Thymus (tissue), 14 donors: ENCODE measurements at places on chromosomes 2 and 18.

GRCh38 chr2:210072922-210073509 lies 70.6 kb downstream of the RPE start:
- no peaks in the 10 kb centered on the region for H3K4me1 ChIP-seq
- DNase-seq, result no peak
- no peaks in the 10 kb centered on the region for H3K27me3 ChIP-seq
- peaks cover 16% of the 10 kb centered on the region for H3K36me3 ChIP-seq
- no peak overlapping the region for H3K4me3 ChIP-seq
- no peak overlapping the region for H3K27ac ChIP-seq

GRCh38 chr18:73235921-73236320 lies 368.1 kb upstream of the NETO1 start:
- no peak overlapping the region for H3K4me3 ChIP-seq
- H3K36me3 ChIP-seq, result no peaks in the 10 kb centered on the region
- DNase-seq, result no peak
- H3K27ac ChIP-seq, result no peak overlapping the region
- no peaks in the 10 kb centered on the region for H3K4me1 ChIP-seq

DNA sequence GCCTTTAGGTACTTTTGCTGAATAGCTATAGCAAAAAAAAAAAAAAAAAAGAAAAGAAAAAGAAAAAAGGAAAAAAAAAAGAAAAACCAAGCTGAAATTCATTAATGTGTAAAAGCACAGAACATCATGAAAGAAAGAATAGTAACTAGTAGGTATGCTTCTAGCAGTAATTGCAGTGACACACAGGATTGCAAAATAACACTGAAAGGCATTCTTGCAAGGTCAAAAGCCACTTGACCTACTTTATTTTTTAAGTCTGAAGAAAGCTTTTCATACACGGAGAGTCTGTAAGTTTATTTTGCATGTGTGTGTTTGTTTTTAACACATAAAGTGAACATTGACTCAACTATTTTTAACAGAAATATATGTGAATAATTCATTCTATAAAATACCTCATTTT lies 54.4 kb downstream of the DOK6 start:
- H3K4me1 ChIP-seq, result no peaks in the 10 kb centered on the region
- no peaks in the 10 kb centered on the region for H3K27me3 ChIP-seq
- no peaks in the 10 kb centered on the region for H3K36me3 ChIP-seq
- no peak for DNase-seq

DNA sequence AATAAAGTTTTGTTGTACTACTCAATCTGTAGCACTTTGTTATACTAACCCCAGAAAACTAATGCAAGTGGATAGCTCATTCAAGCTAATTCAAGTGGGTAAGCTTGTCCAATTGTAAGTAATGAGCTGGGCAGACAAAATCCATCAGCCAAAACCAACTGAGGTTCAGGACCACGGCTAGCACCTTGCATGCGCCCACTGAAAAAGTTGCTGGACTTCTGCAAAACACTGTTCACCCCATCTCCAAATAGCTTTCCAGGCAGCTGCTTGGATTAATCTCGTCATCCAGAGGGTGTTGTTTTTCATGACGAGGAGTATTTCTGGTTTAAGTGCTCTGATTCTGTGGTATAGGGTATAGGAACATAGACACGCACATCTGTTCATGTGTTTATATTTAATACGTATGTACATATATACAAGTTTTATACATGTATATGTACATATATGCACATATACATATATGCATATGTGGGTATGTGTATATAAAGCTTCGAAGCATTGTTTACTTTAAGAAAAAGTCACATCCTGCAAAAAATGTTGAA lies 307.5 kb downstream of the GALR1 start:
- H3K36me3 ChIP-seq, result no peaks in the 10 kb centered on the region
- no peak for DNase-seq
- H3K4me3 ChIP-seq, result no peak overlapping the region
- H3K4me1 ChIP-seq, result no peaks in the 10 kb centered on the region
- H3K27ac ChIP-seq, result no peak overlapping the region

DNA sequence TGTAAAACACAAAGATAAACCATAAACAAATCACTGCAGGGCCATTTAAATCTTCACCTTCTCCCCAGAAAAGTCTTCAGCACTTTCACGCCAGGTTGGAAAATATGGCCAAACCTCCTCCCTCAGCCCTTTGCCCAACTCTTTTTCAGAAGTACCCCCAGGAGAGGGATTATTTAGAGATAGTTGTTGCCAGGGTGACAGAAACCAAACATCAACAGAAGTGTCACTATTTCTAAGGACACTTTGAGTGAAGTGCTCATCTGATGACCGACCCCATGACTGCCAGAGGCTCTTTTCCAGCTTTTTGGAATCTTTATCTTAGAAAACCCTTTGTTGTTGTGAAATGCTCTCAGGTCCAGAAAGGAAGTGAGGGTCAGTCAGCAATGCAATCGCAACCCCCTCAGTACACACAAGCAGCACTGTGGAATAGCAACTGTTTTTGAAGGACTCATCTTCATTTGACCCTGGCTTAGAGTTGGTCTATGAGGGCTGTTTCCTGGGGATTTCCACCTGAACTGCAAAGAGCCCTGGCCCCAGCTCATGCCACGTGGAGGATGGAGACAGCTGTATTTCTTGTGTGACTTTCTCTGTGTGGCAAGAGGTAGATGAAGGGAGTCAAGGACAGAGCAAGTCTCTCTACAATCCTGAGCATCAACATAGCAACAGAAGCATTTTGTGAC lies 114.0 kb upstream of the STON1 start:
- H3K4me1 ChIP-seq, result peaks cover 25% of the 10 kb centered on the region
- H3K27me3 ChIP-seq, result no peaks in the 10 kb centered on the region
- H3K27ac ChIP-seq, result no peak overlapping the region
- no peak overlapping the region for H3K4me3 ChIP-seq

DNA sequence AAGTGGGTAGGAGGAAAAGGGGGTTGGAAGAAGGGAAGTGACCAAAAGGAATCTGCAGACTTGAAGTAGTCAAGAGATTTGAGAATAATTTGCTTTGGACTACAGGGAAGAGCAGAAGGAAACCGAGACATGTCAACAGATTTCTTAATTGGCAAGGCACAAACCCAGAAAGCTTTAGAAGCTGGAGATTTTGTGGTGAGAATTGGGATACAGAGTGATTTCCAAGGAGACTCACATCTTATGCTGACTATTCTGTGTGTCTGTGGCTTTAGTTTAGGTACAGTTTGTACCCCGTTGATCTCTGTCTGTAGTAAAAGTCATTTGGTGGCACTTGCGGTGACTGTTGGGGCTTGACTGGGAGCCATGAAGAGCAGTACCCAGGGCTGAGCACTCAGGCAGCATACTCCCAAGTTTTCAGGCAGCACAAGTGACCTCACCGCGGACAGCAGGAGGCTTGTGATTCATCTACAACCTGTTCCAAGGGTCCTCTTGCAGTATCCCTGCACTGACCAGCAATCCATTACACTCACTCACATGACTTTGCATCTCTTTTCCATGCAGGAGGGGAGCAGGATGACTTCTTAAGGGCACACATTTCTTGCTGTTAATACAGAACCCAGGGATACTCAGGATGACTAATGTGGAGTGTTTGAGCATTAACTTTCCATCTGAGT lies 97.1 kb upstream of the TNP1 start:
- no peak overlapping the region for H3K4me3 ChIP-seq
- H3K36me3 ChIP-seq, result no peaks in the 10 kb centered on the region
- H3K27ac ChIP-seq, result no peak overlapping the region
- DNase-seq, result no peak
- H3K4me1 ChIP-seq, result no peaks in the 10 kb centered on the region
